Fibroblast of pulmonary artery (primary cell): ENCODE measurements at places on chromosomes 5 and 9.

DNA sequence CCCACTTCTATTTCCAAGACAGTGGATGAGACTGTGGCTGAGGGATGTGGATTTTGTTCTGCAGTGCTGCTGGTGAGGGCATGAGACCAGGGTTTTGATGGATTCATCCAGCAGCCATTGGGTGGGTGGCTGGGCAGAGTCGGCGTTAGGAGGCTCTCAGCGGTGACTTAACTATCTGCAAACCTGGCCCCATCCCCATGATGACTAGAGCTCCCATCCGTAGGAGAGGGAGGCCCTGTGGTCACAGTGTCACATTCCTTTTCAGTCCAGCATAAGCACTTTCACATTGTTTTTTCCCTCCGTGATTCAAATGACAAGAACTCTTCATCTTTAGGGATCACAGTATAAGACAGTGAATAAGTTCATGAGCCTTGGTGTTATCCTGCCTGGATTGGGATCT, 60.4 kb upstream of the SPRY4 start:
- DNase-seq, result peak; percentile 48

DNA sequence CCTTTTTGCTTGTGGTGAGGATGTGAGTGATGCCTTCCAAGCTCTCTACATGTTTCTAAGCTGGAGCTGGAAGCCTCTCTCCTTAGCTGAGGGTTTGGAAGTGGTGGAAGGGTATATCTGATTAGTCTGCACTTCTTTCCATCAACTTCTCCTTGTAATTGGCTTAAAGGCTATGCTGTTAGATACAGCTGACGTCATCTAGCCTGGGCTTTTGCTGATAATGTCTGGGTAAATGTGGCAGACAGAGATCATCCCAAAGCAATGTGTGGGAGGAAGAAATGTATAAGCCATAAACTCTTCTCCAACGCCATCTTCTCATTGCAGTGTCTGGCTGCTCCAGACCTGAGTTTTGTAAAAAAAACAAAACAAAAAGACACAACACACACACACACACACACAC, 29.3 kb downstream of the ZNF354C start:
- no peak for DNase-seq

DNA sequence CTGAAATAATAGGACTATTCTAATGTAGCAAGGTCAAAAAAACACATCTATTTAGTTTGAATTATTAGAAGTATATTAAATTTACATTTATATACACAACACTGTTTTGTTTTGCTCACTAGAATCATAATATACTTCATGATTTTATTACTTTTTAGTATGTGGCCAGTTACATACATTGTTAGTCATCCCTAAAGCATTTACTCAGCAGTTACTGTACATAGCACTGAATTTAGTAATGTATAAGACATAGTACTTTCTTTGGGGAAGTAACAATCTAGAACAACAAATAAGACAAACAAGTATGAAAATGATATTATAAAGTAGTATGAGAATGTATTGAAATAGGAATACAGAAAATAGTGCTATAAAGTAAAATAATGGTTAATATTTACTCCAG, 28.2 kb downstream of the ERCC8 start:
- DNase-seq, result peak; percentile 1

DNA sequence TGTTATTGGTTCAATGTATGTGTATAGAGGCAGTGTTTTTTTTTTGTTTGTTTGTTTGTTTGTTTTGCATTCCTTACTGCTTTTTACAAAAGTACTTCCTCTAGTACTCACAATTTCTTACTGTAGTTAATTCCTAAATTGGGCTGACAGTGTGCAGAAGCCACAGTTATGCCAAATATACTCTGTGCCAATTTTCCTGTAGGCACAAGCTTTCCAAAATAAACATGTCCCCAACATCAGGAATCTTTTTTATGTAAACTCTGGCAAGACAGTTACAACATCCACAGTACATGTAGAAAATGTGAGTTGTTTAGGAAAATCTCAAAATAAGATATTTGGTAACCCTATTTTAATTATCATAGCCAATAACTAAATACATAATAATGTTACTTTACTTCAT, 161.6 kb upstream of the TSLP start:
- DNase-seq, result peak; percentile 78

DNA sequence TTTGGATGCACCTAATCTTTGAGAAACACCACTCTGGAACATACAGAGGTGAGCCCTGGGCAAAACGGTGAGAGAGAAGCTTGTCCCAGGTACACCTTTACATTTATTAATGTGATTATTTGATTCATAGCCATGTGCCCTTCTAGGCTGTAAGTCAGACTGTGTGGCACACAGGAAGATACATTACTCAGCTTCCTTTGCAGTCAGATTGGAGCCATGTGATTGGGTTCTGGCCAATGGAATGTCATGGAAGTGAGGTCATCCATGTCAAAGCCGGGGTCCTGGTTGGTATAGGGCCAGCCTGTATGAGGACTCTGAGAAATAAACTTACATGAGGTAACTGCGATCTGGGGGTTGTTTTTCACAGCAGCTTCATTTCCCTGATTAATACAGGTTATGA, 106.8 kb upstream of the CD180 start:
- peak; percentile 65 for DNase-seq

DNA sequence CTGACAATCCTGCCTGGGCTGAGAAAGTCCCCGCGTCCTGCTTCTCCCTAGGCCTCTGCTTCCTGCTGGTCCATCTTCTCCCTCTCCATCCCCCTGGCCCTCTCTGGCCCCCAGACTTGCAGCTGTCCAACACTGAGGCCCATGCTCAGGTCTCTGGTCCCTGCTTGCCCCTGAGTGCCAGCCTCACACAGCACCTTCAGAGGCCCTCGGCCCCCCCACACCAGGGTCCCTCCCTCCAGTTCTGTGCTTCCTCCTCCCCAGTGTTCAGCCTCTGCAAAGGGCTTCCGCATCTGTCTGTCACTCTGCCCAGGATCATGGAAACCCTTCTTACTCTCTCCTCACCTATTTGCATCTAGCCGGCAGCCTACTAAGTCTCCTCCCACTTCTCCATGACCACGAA, 62.4 kb upstream of the CTSL start:
- no peak for DNase-seq
